Activated naive CD4-positive, alpha-beta T cell treated with anti-CD3 and anti-CD28 coated beads, Interleukin-2, amount 10 ng/mL, durations not matched to agents 7 days and 5 days (primary cell): ENCODE measurements at places on chromosomes 7 and 10.

DNA sequence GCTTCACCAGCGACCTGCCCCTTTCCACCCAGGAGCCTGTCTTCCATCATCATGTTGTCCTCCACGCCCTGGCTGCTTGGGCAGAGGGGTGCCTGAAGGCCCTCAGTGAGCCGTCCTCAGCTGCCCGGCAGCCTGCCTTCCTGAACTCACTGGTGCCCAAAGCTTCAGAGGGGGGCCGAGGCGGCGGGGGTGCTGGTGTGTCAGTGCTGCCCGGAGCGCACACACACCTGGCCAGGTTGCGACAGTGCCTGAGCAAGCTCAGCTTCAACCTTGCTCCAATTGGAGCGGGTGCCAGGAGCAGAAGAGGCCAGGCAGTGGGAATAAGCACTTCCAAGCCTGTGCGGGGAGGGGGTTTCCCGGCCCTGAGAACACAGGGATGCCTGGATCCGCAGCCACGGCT lies 566.3 kb downstream of the INHBA start:
- DNase-seq: no peak

GRCh38 chr10:74891053-74891452 lies 64.7 kb downstream of the KAT6B start:
- DNase-seq: no peak

DNA sequence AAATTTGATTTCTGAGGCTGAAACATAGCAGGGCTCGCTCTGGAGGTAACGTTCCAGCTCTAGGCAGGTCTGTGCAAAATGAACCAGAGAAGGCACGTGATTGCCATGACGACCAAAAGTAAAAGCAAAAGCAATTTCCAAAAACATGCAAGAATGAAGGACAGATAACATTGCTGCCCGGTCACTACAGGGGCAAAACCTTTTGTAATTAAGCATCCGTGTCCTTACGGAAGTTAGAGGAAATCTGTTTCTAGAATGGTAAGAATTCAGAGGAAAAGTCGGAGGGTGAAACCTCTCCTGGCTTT lies 2.9 kb downstream of the KLF6 start:
- peak; percentile 61 for DNase-seq

- no peak for DNase-seq
Measured at GRCh38 chr7:123022576-123022975, 27.1 kb upstream of the TAS2R16 start.

- no peak for DNase-seq
Measured at GRCh38 chr10:113527211-113527906, 25.5 kb upstream of the HABP2 start.

DNA sequence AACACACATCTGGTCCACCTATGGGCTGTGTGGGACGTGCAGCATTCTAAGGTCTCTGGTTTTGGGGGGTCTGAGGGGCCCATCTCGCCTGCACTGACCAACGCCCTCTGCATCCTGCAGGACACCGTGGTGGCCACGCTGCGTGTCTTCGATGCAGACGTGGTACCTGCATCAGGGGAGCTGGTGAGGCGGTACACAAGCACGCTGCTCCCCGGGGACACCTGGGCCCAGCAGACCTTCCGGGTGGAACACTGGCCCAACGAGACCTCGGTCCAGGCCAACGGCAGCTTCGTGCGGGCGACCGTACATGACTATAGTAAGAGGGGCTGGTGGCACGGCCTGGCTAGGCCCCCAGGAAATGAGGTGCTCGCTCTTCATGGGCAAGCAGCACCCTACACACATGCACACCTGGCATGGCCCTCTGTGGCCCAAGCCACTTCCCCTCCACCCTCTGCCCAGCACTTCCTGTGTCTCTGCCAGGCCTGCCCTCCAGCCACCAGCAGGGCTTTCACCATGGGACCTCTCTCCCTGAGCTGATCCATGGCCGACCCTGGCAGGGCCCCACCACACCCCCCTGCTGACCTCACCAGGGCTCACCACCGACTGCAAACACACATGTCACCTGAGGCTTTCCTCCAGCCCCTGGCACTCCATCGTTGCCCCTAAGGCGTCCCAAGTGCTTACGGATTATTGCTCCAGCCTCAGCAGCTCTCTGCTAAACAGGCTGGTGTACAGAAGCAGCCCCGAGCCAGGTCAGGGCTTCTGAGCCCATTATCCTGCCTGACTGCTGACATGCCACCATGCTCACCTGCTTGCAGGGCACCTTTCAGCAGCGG lies 29.6 kb downstream of the RET start:
- DNase-seq: no peak

GRCh38 chr7:75888464-75889222 lies 9.8 kb downstream of the RHBDD2 start:
- DNase-seq: no peak

DNA sequence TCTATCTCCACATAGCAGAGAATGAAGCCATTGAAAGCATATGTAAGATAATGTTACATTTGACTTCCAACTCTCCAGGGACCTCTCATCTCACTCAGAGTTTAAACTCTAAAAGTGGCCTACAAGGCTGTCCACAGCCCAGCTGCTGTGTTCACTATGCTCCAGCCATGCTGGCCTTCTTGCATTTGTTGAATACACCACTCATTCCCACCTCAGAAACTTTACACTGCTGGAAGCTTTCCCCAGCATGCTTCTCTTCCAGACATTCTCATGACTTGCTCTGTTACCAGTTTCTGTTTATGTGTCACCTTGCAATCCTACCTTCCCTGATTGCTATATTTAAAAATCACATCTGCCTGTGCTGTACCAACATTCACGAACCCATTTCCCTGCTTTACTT lies 167.2 kb downstream of the WNT2 start:
- no peak for DNase-seq

- no peak for DNase-seq
Measured at GRCh38 chr10:49497358-49497757, 41.6 kb downstream of the ERCC6 start.

DNA sequence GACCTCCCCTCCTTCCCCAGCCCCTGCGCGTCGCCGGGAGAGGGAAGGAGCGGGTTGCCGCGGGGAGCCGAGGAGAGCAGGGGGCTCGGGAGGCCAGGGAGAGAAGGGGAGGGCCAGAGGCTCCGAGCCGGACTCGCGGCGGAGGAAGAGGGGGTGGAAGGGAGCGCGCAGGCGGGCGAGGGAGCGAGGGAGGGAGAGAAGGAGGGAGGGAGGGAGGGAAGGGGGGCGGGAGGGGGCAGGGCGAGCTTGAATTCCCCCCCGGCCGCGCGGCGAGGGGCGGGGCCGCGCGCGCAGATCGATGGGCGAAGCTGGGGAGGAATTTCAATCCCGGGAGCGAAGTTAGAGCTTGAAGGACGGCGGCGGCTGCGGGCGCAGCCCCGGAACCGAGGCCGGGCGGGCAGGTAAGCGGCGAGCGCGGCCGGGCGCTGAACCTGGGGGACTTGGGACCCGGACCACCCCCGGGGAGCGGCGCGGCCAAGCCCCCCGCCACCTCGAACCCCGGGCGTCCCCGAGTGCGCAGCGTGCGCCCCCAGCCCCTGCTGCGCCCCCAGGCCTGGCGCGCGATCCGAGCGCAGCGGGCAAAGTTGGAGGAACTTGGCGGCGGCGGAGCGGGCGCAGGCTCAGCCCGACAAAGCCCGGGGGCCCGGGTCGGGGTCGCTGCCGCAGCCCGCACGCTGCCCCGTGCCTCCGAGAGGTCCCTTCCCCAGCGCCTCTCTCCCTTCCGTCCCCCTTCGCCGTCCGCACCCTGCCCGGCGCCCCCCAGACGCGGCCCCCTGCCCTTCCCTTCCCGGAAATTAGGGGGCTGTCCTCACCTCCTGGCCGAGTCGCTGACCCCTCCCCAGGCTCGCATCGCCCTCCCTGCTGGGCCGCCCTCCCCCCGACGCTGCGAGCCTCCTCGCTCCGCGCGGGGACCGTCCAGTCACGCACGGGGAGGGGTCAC lies at the start of gene ELFN1:
Gene ELFN1 (plus strand): TSS at position 324 of the 940 bp plus-strand sequence. CDS start 74,320 bp downstream, outside the sequence.
- DNase-seq: peak; percentile 18

DNA sequence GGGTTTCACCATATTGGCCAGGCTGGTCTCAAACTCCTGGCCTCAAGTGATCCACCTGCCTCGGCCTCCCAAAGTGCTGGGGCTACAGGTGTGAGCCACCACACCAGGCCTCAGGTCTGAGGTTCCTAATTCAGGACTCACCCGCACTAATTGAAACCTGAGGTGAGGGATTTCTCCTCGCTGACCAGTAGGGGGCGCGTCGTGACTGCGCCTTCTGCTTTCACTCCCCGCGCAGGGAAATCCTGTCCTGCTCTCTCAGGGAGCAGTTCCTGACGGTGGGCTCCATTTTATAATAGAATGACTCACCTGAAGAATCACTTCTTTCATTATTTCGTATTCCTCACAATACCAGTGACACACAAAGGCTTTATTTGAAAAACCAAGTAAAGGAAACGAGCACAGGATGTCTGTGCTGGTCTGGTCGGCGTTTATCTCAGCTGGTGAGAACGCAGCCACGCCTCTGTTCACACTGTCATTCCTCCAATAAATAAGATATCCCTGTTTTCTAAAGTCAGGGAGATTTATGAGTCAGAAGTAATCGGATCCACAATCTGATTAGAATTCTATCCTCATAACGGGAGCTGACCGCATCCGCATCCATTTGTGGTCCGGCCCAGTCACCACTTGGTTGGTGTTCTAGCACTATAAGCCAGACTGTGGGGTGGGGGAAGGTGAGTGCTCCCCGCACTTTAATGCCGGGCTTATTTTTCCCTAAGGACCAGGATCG lies 35.4 kb downstream of the BAG3 start:
- DNase-seq: peak; percentile 81

DNA sequence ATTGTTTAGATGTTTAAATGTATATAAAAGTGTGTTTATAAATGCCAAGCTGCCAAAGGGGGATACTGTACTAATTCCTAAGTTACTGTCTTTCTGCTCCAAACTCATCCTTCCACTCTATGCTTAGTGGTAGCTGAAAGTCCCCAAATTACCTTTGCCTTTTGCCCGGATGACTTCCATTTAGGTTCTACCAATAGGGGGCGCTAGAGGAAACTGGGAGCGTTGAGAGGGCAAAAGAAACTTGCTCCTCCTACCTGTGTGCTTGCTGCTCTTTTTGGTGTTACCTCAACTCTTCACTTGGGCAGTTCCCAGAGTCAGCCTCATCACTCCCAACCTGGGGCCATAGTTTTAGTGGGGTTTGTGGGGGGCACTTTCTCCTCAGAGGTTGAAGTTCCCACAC lies 5.9 kb upstream of the OR2A25 start:
- DNase-seq: no peak

DNA sequence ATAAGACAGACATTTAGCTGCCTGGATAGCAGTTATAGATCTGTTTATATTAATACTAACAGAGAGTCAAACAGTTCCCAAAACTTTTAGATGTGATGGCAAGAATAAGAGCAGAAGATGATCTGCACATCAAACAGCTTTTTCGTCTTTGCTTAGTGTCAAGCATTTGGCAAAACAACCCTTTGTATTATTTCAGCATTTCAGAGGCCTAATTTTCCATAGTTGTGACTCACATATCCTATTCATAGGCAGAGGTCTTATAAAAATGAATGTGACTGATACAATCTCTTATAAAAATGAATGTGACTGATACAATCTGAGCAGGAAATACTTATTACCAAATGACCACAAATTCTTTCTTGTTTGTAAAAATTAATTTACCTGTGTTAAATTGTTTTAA lies 71.2 kb downstream of the LRRTM3 start:
- DNase-seq: no peak

DNA sequence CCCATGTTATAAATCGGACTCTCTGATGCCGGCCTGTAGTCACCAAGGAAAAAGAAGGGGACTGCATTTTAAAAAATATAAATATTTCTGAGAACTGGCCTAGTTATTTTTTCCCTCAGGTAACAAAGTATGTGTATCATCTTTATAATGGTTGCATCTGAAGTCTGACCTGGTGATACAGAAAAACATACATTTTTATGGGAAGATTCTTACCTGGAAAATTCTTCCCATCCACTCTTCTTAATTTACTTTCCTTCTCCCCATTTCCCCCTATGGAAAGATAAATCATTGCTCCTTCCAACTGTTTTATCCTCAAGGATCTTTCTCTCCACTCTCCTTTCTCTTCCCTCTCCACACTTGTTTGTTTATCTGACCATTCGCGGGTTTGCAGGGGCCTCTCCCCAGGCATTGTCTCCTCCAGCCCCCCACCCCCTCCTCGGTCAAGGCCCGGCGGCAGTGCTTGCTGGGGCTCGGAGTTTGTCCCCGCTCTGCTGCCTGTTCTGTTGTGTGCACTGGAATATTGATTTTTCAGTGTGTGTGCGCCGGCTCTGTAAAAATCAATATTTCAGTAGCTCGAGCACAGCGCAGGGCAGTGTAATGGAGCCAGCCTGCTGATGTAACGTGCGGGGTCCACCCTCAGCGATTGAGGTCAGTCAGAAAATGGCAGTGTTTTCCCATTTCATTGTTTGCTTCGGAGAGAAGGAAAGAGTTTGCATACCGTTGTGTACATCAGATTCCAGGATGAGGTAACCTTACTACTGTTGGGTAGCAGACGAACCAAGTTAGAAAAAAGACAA lies 199.5 kb upstream of the NFE2L3 start:
- no peak for DNase-seq

- DNase-seq: no peak
Measured at GRCh38 chr10:34816085-34816496, 995 bp upstream of the PARD3 start.

GRCh38 chr7:27515933-27516332 lies 146.8 kb downstream of the HIBADH start:
- DNase-seq: no peak

DNA sequence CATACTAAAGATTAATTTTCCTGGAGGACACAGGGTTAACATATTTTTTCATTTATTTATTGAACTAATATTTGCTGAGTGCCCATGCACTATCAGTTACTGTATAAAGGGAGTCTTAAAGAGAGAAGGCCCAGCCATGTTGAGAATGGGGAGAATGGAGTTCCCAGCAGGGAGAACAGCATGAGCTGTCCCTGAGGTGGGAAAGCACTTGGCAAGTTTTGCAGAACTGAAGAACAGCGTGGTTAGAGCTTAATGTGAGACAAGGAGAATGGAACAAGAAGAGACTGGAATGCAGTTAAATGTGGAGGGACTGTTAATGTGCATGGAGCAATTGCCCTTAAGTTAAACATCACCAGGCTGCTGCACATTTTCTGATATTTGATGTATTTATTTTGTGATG lies 435.4 kb downstream of the SUGCT start:
- no peak for DNase-seq

DNA sequence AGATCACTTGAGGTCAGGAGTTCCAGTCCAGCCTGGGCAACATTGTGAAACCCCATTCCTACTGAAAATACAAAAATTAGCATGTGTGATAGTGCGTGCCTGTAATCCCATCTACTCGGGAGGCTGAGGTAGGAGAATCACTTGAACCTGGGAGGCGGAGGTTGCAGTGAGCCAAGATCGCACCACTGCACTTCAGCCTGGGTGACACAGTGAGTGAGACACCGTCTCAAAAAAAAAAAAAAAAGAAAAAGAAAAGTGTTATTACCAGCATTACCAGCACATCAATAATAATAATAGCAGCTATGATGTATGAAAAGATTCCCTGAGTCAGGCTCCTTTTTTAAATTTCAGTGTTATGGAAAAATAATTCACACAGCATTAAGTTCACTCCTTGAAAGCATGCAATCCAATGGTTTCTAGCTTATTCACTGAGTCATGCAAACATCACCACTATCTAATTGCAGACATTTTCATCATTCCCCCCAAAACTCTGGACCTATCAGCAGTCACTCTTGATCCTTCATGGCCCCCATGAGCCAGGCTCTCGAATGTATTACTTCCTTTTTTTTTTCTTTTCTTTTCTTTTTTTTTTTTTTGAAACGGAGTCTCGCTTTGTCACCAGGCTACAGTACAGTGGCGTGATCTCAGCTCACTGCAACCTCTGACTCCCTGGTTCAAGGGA lies 228.4 kb downstream of the FANK1 start:
- no peak for DNase-seq
